ENCODE measurements at places on chromosomes 1 and 21.
A peak's percentile ranks its signal among the peaks of the same experiment; 100 is the strongest.

DNA sequence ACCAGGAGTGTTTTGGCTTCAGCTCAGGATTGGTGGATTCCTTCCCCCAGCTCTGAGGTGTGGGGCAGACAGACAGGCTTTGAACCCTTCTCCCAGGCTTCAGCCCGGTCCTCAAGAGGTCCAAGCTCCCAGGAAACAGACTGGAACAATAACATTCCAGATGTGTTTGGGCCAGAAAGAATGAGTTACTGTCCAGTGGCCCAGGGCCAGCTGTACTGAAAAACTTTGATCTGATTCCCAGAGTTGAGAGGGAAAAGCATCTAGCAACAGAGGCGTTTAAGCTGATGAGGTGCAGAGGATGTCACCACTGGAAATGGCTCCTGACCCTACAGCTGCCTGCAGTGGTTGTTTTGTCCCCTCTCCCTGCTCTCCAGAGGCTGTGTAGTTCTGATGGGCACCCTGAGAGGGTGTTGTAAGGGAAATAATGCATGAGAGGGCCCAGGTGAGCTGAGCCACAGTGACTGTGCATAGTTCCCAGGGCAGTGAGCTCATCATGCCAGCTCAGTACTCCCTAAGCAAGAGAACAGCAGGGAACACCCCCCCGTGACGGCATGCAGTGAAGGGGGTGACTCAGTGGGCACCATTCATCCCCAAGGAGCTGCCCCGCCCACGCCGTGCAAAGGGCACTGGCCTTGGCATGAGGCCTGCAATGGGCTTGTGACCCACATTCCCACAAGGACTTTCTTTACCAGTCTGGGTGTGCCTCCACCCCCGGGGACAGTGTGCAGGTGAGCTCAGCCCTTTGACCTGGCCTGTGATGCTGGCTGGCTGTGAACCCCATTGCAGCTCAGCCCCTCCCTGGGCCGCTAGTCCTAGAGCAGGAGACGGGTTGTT, 13.8 kb upstream of the SFN start:
- peak; percentile 18 for DNase-seq

DNA sequence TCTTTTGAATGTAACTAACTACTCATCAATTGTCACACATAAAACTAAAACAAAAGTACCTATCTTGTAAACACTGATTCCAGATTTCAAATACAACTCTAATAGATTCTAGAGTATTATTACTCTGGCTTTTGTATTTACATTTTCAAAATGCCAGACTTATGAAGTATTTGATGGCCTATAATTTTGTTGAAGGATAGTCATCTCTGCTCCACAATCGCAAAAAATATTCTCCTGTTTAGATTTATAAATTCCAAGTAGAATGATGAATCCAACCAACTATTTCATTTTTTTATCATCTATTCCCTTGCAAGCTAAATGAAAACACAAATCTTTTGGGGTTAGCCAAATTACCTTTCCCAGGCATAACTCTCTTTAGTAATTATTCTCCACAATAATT, 75.0 kb upstream of the GUCA2A start:
- DNase-seq: no peak

- DNase-seq: no peak
Measured at GRCh38 chr1:97061604-97062003, 340.0 kb downstream of the PTBP2 start.

DNA sequence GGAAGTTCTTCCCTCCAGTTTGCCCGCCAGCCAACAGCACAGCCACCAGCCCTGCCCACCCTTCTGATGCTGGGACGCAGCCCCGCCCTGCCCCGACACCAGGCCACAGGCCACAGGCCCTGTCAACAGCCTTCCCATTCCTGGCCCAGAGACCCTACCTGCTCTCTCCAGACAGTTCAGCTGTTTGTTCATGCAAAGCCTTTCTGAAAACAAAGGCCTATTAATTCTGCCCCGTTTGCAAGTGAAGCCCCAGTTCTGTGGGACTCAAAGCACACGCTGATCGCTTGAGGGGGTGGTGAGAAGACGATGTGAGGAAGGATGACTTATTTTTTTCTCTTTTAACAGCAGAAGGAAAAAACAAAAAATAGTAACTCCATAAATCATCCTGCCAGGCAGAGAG, 55.4 kb upstream of the KIF26B start:
- DNase-seq: no peak

- DNase-seq: peak; percentile 78
Measured at GRCh38 chr1:184199438-184200085, 148.0 kb downstream of the TSEN15 start.

- no peak for DNase-seq
Measured at GRCh38 chr21:46626536-46626935, 8.9 kb upstream of the PRMT2 start.

Measured in fibroblast of skin of abdomen (primary cell).